ENCODE measurements at places on chromosomes 5 and 9. TPM values are rescaled to one million over a fixed set of nuclear protein-coding genes. Genes with fewer than 3 reads are reported as not detected.

GRCh38 chr5:72415616-72416325, 91.4 kb downstream of the ZNF366 start:
- no peak for DNase-seq

GRCh38 chr9:106616851-106617345, 246.1 kb upstream of the ZNF462 start:
- DNase-seq, result no peak

GRCh38 chr5:98468188-98468869, 305.1 kb upstream of the RGMB start:
- no peak for DNase-seq

WNT8A gene
- total RNA-seq, result not detected

DNA sequence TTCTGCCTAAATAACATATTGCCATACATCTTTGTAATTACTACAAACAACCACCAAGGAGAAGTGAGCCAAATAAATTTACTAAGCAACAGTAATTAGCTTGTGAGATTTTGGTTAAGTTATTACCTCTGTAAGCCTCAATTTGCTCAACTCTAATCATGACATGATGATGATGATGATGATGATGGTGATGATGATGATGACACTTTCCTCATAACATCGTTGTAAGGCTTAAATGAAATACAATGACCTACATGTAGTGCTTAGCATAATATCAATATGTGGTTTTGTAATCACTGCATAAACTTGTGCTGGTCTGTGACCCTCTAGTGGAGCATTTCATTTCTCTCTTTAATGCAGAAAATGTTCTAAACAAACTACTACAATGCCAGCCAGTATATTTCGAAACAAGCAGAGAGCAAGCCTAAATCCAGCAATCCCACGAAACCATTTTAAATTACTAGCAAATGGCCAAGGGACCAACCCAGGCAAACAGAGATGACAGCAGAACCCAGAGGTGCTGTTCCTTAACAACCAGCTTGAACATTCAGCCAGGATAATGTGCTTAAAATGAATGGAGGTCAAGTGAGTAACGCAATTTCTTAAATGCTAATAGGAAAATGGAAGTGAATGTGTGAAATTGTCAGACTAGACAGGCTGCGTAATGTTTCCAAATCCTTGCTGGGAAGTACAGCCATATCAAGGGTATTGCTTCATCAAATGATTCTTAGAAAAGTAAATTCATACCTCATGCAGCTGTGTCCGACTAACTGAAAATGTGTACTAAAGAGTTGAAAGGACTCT, 281.9 kb upstream of the PUM3 start:
- no peak for DNase-seq

DNA sequence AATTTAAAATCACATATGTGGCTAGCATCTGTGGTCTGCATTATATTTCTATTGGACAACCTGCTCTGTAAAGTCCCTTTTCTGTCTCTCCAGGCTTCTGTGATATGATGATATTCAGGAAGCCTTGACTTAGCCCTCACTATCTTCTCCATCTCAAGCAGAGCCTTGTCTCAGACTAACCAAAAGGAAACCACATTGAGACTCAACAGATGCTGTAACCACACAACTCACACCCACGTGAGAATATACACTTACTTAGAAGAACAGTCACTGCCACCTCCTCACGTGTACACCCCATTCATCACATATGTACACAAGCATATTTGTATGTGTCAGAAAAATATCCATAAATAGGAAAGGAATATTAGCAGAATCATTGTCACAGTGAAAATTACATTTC, 33.6 kb downstream of the HTR4 start:
- DNase-seq, result no peak

GRCh38 chr9:128298535-128299482, 22.7 kb downstream of the SWI5 start:
- DNase-seq, result no peak

DNA sequence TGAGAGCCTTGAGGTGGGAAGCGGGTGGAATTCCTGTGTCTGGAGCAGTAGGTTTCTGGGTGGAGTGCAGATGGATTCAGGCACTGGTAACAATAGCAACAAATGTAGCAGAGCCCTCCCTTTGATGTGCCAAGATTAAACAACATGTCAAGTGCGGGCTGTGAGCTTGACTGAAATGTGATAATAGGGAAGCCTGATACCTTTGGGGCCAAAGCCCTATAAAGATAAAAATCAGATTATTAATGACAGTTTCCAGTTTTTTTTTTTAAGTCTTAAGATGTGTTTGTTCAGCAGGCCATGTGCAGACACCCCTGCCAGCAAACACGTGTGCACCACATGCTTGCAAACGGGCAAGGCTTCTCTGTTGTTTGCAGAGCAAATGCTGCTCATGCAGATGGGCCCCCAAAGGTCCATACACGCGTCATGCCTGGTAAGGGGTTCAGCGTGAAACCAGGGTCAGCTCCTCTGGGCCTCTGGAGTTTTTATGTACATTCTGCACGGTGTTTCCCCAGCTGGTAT, 193.2 kb downstream of the GADD45G start:
- DNase-seq, result no peak

PRLR gene
- not detected for total RNA-seq

- no peak for DNase-seq
These were observed 84.2 kb downstream of the SGCD start for GRCh38 chr5:156411185-156411613.

DNA sequence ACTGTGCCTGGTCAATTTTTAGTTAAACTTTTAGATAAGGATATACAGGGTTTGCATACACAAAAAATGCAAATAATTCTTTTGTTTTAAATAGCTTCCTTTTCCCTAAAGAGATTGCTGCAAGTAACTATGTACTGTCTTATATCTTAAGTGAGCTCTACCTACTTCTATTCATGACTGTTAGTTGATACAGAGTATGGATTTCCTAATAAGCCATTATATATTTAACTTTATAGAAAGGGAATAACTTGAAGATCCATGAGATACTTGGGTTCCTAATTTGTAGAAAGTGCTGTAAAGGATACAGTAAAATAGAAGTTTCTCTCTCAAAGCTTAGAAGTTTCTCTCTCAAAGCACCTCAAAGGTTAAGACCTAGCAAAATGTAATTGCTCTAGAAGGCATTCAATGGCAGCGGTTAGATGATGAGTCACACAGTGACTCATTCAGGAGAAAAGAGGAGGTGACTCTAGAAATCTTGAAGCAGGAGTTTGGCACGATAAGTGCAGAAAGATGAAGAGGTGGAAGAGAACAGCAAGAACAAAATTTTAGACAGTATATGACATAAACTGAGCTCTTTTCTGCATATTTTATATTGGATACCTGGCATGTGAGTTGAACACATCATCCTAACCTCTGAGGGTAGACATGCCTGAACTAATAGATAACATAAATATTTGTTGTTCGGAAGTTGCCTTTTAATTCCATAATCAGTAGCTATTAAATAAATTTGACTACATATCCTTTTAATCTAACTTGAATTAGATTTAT, 5.5 kb upstream of the DNAJC21 start:
- DNase-seq, result no peak

GRCh38 chr5:67149057-67149950, 47.3 kb downstream of the CD180 start:
- DNase-seq, result no peak

DNA sequence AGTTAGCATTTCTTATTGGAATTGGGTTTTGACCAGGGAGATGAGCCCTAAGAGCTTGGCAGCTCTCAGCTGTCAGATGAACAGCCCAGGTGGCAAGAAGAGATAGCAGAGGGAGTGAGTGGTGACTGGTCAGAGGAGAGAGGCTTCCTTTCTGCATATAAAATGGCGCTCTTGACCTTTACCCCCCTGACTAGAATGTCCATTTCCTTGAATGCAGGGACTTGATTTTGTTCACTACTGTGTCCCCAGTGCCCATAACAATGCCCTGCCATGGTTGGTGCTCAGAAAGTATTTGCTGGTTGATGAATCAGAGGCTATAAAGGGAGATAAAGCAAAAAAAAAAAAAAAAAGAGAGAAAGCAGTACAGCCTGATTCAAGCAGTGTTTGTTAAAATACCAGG, 7.2 kb downstream of the CHMP5 start:
- DNase-seq, result no peak

LIX1 gene
- not detected for total RNA-seq

OR13F1 gene
- total RNA-seq, result not detected

DNA sequence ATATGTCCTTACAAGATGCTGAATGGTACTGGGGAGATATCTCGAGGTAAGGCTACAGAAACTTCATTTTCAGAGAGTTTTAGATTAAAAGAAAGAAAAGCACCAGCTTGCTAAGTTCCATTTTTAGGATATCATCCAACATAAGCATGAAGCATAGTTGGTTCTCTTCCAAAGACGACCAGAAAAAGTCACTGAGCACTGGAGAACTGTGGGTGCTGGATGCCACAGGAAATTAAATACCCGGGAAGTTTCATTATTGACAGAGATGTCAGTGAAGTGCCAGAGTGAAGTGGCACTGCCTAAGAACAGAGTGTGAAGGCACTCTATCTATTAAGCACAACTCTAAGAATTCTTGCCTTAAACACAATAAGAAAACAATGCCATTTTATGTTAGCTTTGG, 76.8 kb downstream of the PIK3R1 start:
- no peak for DNase-seq

DNA sequence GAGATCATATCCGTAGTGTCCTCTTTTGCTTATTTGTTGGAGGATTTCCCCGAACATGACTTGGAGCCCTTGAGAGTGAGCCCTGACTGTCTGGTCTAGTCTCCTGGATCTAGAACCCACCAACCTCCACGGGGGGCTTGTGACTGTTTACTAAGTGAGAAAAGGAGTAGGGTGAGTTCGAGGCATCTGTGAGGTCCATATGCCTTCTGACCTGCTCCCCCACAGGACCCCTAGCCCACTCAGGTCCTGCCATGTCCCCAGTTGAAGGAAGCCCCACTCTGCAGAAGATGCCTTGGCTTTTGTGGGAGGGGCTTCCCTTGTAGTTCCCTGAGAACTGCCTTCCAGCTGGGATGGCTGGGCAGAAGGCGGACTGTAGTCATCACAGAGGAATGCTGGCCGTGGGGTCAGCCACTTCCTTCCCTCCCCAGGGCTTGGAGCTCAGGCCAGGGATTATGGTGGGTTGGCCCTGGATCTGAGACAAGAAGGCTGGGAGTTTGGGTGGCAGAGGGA, 7.0 kb upstream of the IRF1 start:
- no peak for DNase-seq

DNA sequence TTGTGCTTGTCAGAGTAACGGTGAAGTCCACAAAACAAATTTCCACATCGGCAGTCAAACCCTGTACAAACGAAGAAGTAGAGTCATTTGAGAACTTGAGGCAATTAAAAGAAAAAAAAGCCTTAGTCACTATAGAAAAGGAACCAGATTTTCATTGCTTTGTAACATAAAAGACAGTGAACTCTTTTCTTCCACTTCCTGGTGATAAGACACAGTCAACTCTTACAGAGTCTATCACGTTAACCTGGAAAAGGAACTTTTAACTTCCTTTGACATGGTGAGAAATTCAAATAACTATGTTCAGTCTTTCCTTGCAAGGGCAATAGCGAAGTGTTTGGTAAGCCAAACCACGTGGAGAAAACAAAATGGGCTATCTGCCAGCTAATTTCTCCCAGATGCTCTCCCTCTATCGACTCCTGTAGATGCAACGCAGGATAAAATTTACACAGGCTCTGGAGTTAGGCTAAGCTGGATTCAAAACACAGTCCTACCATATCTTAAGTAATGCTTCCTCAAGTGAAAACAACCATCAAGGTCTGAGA, 8.9 kb downstream of the ZFAND5 start:
- no peak for DNase-seq

- DNase-seq, result no peak
These were observed 111.6 kb downstream of the CMYA5 start for GRCh38 chr5:79800979-79801827.

DNA sequence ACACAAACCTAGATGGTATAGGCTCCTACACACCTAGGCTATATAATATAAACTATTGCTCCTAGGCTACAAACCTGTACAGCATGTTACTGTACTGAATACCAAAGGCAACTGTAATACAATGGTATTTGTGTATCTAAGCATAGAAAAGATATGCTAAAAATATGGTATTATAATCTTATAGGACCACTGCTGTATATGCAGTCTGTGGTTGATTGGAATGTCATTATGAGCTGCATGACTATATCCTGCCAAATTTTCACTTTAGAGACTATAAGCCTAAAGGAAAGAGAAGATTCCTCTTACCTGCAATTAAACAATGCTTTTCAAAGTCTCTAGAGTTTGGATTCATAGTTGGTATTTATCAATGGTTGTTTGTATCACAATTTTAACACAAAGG, 24.7 kb upstream of the ACOT12 start:
- no peak for DNase-seq
